Endothelial cell of coronary artery (primary cell): ENCODE measurements at places on chromosomes 16 and 17. TPM values are rescaled to one million over a fixed set of nuclear protein-coding genes. Genes with fewer than 3 reads are reported as not detected.

MRM1 gene
- 2.9 and 4.0 TPM in 2 replicates for total RNA-seq

EPOP gene
- 2.0 and 3.1 TPM in 2 replicates for total RNA-seq

MKS1 gene
- 11.2 and 13.0 TPM in 2 replicates for total RNA-seq

KRT27 gene
- total RNA-seq: not detected in 2 replicates

ATP6V0C gene
- 6.0 and 8.3 TPM in 2 replicates for total RNA-seq

KRT33A gene
- not detected in 2 replicates for total RNA-seq

NPIPA8 gene
- total RNA-seq: 0.47 TPM in 1 of 2 replicates, not detected in the other

NPIPB6 gene
- total RNA-seq: 0.38 TPM in 1 of 2 replicates, not detected in the other

ERN1 gene
- total RNA-seq: 5.3 and 11.1 TPM in 2 replicates

NCBP3 gene
- total RNA-seq: 19.4 and 21.7 TPM in 2 replicates

HSD17B1 gene
- 0.63 and 2.8 TPM in 2 replicates for total RNA-seq

EFCAB5 gene
- 0.27 and 0.28 TPM in 2 replicates for total RNA-seq

HOXB13 gene
- not detected in 2 replicates for total RNA-seq

NLGN2 gene
- 2.9 and 5.1 TPM in 2 replicates for total RNA-seq

SCNN1G gene
- not detected in 2 replicates for total RNA-seq

MAPT gene
- 0.09 and 0.19 TPM in 2 replicates for total RNA-seq

TEX14 gene
- under 0.01 and 0.19 TPM in 2 replicates for total RNA-seq

CDH11 gene
- total RNA-seq: 91.9 and 246 TPM in 2 replicates

UBE2Z gene
- 54.3 and 56.1 TPM in 2 replicates for total RNA-seq

OTOA gene
- 0.09 TPM in 1 of 2 replicates, not detected in the other for total RNA-seq

FBXO39 gene
- total RNA-seq: 0.56 and 1.3 TPM in 2 replicates

ETV4 gene
- total RNA-seq: 2.7 and 6.4 TPM in 2 replicates

TPSB2 gene
- not detected in 2 replicates for total RNA-seq

PRRT2 gene
- total RNA-seq: 0.27 and 0.56 TPM in 2 replicates

CHST6 gene
- 0.38 and 0.54 TPM in 2 replicates for total RNA-seq

OR4D1 gene
- not detected in 2 replicates for total RNA-seq

GRB7 gene
- total RNA-seq: not detected in 2 replicates

CEMP1 gene
- not detected in 2 replicates for total RNA-seq

DLX4 gene
- not detected in 2 replicates for total RNA-seq

ZNF263 gene
- 36.5 and 42.2 TPM in 2 replicates for total RNA-seq

TBC1D3E gene
- total RNA-seq: not detected in 2 replicates

BAIAP2 gene
- total RNA-seq: 6.0 TPM in 2 replicates

TTLL6 gene
- total RNA-seq: not detected in 2 replicates

DPEP3 gene
- total RNA-seq: not detected in 2 replicates

CA7 gene
- not detected in 2 replicates for total RNA-seq

FBXW10 gene
- under 0.01 TPM in 1 of 2 replicates, not detected in the other for total RNA-seq

BCO1 gene
- total RNA-seq: 0.09 TPM in 1 of 2 replicates, not detected in the other

CTRB2 gene
- total RNA-seq: not detected in 2 replicates

CTNS gene
- 11.9 and 12.4 TPM in 2 replicates for total RNA-seq

SYNGR2 gene
- total RNA-seq: 23.6 and 25.2 TPM in 2 replicates

SHISA6 gene
- total RNA-seq: not detected in 2 replicates

METTL2A gene
- total RNA-seq: 19.7 and 20.9 TPM in 2 replicates

STH gene
- not detected in 2 replicates for total RNA-seq
